ENCODE measurements at places on chromosomes 4 and X.

DNA sequence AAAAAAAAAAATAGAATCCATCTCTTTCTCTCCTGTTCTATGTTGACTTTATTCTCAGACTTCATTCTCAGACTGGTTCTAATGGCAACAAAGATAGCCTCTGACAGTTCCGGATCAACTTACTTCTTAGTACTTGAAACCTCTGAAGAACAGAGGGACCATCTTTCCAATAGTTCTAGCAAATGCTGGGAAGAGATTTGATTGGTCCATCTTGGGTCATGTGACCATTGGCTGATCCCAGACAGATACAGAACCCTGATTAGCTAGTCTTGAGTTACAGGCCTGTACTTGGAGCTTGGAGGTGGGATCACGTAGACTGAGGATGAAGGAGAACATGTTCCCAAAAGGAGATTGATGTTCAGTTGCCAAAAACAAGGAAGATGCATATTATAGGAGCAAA, 66.9 kb upstream of the STIM2 start:
- DNase-seq, result no peak

DNA sequence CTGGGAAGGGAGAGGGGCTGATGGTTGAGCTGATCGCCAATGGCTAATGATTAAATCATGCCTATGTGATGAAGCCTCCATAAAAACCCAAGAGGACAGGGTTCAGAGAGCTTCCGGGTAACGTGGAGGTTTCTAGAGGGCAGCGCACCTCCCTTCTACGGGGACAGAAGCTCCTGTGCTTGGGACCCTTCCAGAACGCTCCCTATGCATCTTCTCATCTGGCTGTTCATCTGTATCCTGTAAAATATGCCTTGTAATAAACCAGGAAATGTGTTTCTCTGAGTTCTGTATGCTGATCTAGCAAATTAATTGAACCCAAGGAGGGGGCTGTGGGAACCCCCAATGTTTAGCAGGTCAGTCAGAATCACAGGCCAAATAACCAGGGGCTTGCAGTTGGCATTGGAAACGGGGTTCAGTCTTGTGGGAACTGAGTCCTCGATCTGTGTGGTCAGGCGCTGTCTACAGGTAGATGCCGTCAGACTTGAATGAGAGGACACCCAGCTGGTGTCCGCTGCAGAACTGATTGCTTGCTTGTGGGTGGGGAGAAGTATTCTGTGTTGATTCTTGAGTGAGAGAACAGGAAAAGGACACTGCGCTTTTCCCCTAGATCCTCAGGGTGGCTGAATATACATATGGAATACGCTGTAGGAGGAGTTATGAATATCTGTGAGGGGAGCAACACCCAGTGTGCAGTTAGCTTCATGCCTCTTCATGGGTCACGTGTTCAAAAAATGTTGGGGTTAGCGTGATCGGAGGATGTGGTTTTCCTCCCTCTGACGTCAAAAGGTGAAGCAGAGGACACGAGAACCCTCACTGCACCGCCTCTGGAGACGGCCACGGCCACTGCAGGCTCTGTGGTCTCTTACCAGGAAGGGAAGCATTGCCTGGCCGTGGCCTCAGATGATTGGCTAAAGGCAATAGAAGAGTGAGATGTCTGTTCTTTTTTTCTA, 29.2 kb downstream of the HTT-AS start:
- DNase-seq, result no peak

- no peak for DNase-seq
Observed at GRCh38 chr4:25454476-25454875, 77.4 kb downstream of the ANAPC4 start.

DNA sequence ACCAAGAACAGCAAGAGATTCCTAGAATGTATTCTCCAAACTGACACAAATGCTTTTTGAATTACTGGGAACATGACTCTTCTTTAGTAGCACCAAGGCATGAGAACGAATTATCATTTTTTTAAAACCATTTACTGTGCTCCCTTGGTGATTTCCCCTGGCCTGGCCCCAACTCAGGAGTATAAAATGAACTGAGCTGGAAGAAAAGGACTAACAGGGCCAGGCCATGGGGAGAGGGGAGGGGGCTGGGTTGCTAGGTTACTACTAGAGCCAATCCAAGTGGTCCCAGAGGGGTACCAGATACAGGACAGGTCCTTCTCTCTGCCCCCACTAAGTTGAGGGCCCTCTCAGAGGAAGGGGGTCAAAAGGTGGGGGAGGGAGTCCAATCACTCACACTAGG, 23.1 kb downstream of the SASH3 start:
- DNase-seq, result no peak

- no peak for DNase-seq
Observed at GRCh38 chr4:89765966-89766365, 71.0 kb downstream of the SNCA start.

DNA sequence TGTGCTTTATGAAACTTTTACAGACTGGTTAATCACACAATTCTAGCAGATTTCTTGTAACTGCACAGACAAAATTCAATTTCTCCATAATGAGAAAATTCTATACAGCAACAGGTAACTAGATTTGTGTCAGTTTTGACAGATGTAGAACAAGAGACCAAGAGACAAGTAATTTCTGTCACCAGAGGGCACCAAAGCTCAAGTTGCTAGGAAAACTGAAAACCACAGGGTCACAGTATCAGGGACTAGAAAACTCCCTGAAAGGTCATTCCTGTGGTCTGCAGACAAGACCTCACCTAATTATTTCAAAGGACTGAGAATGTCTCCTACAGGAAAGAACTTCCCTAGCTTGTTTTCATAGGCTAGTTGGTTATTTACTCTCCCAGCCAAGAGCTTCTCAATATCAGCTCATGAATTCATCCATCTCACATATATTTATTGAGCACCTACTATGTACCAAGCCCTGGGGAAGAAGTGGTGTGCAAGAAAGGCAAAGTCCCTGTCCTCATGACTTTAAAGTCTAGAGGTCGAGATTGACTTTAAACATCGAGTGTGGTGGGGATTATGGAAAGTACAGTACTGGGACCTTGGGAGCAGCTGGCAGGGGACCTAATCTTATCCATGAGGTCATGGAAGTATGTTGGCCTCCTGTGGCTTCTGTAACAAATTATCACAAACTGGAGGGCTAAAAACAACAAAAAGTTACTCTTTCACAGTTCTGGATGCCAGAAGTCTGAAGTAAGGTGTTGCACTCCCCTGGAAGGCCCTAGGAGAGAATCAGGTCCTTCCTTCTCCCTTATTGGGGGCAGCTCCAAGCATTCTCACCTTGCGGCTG, 47.8 kb upstream of the SETD7 start:
- DNase-seq, result no peak

GRCh38 chr4:183763990-183764754, 105.1 kb downstream of the TRAPPC11 start:
- no peak for DNase-seq

DNA sequence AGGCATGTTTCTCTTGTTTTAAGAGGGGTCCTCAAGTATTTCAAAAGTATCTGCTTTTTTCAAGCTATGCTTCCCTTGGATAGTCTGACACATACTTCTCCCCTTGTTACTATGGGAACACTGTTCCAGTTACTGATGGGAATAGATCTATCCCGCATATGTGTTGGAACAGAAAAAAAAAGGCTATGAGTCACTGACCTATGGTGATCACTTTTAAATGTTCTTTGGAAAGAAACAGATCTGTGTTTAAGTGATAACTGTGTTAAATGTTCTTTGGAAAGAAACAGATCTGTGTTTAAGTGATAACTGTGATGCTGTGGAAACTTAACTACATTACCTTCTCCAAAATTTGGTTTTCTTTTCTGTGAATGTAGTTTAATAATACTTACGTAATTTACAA, 303.2 kb downstream of the TEX13C start:
- DNase-seq, result no peak

DNA sequence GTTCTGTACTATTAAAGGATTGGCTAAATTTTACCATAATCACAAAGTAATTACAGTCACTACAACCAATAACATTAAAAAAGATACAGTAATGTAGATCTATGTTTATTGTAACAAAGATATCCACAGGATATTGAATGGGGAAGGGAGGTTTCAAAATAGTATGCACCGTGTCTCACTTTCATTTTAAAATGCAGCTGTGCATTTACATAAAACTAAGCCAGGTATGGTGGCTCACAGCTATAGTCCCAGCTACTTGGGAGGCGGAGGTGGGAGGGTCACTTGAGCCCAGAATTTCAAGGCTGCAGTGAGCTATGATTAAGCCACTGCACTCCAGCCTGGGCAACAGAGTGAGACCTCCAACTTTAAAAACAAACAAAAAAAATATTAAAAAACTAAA, 8.5 kb downstream of the SRP72 start:
- DNase-seq, result no peak

DNA sequence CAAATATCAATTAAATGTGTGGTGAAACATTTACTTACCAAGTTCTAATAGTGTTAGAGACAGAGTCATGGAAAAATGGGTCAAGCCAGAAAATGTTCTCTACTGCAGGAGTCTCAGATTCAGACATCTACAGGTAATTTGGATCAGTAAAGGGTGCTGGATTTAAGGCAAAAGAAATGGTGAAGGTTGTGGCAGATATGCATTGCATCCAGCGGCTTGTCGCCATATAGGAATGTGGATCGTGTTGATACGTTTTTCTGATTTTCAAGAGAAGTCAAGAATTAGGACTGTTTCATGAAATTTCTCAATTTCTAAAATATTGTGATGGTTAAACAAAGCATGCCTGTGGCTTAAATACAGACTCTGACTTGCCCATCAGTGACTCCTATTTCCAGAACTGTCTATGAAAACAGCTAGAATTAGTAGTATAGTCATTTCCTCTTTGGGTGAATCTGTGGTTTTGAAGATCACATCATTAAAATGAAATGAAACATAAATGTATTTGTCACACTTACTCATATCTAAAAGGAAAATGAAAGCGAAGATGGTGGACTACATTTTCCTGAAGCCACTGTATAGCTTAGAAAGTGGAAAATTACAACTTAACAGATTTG, 110.1 kb upstream of the VEGFC start:
- no peak for DNase-seq

GRCh38 chr4:176850436-176850835, 57.7 kb upstream of the VEGFC start:
- no peak for DNase-seq

DNA sequence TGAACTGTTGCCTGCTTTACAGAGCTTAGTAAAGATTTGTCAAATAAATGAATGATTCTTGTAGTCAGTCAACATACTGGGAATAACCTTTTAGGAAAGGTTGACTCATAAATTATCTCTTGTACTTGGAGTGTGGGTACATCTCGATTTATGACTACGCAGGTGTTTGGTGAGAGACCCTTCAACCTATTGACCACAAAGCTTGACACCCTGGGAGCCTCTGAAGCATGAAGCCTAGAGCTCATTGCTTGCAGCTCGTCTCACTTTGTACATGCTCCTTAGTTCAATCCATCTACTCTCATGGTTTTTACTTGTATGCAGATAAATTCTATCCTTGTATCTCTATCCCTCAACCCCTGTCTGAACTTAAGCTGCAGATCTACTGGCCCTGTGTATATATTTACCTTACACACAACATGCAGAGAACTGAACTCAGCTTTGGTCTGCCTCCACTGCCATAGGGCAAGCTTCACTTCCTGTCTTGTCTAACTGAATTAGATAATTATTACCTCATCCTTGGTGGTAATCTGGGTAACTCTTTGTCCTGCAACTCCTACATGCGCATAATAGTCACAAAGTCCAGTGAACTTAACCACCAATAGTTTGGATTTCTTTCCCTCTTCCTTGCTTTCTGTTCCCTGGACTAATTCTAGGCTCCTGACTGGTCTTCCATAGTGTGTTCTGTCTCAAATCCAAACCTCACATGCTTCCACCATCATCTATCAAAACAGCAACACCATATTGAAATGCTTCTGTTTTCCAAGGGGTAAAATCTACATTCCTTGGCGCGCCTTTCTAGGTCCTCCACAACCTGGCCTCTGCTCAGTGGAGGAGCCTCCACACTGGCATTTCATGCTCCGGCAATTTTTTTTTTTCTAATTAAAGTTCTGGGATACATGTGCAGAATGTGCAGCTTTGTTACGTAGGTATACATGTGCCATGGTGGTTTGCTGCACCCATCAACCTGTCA, 32.2 kb upstream of the FAT1 start:
- DNase-seq, result no peak

DNA sequence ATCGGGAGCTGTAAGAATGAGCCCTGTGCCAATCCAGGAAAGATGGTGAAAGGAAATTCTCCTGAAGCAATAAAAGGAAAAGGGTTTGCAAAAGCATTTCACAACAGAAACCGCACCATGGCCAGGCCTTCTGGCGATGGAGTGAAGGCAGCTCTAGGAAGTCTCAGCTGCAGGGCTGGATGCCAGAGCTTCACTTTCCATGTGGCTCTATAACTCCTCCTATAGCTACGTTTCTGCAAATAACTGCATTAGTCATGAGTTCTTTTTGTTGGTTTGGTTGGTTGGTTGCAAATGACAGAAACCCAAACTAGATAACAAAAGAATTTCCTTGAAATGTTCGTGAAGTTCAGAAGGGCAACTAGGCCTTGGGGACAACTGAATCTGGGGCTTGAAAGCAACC, 84.6 kb downstream of the RELL1 start:
- DNase-seq, result no peak

- no peak for DNase-seq
Observed at GRCh38 chrX:85992811-85993229, 54.5 kb downstream of the CHM start.

- DNase-seq, result no peak
Observed at GRCh38 chr4:78145008-78145407, 87.9 kb downstream of the FRAS1 start.

DNA sequence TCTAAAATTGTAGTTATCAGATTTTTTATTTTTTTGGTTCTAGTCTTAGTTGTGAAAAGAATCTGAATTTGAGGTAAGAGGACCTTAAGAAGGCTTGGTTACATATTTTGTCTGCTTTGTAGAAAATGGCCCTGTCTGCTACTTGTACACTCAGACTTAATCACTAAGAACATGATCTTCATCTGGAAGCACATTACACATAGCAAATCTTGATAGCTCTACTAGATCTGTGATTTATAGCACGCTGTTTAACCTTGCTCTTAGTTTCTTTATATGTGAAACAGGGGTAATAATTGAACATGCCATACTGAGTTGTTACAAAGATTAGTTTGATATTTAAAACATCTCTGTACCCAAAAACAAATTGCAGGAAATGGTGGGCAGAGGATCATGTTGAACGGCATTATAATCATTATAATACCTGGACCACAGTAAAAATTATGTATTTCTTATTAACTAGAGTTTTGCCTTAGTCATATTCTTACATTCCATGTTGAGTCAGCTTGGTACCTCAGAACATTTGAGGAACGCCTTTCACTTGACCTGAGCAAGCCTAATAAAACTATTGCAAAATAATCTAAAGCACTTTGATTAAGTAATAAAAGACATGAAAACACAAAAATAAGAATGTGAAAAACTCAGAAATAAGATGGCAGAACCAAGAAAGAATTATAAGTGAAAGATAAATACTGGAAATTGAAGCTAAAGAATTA, 738.0 kb upstream of the AADAT start:
- no peak for DNase-seq

GRCh38 chrX:22097012-22097694, 65.0 kb downstream of the PHEX start:
- no peak for DNase-seq

Measured in SHP77 treated with DMSO at 0.1 percent for 48 hours (cell line).